ENCODE measurements at places on chromosomes 4 and X.
A peak's percentile ranks its signal among the peaks of the same experiment; 100 is the strongest.

DNA sequence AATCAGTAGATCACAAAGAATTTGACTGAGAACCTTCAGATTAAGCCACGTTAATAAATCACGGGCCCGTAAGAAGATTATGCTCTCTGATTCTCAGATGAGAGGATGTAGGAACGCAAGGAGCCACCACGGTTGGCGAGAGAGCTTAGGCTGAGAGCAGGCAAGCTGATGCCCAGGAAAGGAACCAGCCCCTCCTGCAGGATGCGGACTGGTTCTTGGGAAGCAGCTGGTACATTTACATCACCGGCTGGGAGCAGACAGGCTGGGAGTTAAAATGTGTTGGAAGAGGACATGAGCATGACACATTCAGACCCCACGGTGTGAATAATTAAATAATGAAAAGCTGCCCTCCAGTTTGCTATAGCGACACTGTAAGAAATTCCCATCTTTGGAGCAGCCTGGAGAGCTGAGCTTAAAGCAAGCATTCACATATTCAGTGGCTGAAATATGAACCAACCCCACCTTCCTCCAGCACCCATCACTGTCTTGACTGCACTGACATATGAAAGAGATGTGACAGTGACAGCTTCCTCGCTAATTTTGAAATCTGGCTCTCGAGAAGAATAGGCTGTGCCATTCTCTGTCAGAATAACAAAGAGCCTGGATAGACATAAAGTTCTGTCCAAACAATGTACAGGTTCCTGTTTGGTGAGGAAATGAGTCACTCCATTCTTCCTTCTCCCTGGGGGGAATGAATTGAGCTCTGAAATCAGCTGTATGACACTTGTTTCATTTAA lies 33.1 kb downstream of the LNX1 start:
- no peak for DNase-seq

- no peak for DNase-seq
Measured at GRCh38 chrX:57587062-57587461, 4.7 kb upstream of the ZXDB start.

DNA sequence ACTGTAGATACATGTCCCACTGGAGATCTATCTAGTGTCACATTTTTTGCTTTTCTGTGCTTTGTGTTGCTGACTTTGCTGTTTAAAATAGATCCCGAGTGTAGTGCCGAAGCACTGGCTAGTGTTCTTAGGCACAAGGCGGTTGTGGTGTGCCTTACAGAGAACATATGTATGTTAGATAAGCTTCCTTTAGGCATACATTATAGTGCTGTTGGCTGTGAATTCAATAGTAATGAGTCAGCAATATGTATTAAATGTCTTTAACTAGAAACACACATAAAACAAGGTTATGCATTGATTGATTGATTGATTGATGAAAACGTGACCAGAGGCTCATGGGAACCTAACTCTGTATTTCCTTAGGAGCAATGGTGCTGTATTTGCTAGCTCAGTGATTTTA lies 56.2 kb downstream of the COX7B2 start:
- no peak for DNase-seq

- DNase-seq: peak; percentile 1
Measured at GRCh38 chr4:52640808-52641565, 18.1 kb downstream of the USP46 start.

GRCh38 chrX:143634663-143635455 lies 1.0 kb downstream of the SLITRK4 start:
- DNase-seq: no peak

DNA sequence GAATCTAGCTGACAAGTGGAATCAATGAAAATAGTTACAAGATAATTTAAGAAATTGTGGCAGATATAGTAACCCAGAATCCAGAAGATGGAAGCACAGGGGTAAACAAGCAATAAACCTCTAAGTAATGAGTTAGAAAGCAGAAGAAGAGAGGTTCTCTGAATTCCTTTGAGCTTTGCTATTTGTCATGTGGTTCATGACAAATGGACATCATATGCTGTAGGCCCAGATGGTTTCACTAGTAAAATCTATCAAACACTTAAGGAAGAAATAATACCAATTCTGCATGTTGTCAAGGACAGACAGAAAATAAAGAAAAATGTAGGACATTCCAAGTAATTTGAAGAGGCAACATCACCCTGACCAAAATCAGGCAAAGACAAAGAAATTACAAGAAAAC lies 480.8 kb upstream of the INTU start:
- no peak for DNase-seq

GRCh38 chr4:8208565-8208964 lies 9.5 kb downstream of the SH3TC1 start:
- no peak for DNase-seq

DNA sequence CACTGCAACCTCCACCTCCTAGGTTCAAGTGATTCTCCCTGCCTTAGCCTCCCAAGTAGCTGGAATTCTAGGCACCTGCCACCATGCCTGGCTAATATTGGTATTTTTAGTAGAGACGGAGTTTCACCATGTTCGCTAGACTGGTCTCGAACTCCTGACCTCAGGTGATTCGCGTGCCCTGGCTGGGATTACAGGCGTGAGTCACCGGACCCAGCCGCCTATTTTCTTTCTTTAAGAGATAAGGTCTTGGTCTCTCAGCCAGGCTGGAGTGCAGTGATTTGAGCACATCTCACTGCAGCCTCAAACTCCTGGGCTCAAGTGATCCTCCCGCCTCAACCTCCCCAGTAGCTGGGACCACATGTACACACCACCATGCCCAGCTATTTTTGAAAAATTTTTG lies 166.5 kb downstream of the DHRSX start:
- no peak for DNase-seq

- peak; percentile 62 for DNase-seq
Measured at GRCh38 chrX:49073601-49074575, at the start of gene PRAF2. Gene PRAF2, minus strand, starts transcription at chrX:49074002. Its CDS starts 15 bp downstream, at chrX:49073987.

- no peak for DNase-seq
Measured at GRCh38 chrX:13180807-13181206, 136.4 kb upstream of the FAM9C start.

DNA sequence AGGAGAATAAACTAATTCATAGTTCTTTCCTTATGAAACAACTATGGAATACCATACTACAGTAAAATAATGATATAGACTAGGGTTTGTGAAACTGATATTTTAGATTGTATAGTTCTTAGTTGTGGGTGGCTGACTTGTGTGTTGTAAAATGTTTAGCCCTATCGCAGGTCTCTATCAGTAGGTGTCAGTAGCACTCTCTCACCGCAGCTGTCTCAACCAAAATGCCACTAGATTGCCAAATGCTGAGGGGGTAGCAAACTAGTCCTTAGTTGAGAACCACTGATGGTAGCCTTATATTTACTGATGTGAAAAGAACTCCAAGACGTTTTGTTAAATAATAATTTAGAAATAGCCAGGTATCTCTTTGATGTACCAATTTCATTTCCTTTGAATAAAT lies 48.1 kb downstream of the RHOXF2B start:
- no peak for DNase-seq

- no peak for DNase-seq
Measured at GRCh38 chr4:182904211-182904761, 12.9 kb downstream of the DCTD start.

- no peak for DNase-seq
Measured at GRCh38 chr4:87240341-87240740, 19.9 kb upstream of the KLHL8 start.

- no peak for DNase-seq
Measured at GRCh38 chrX:103678199-103678993, 8.1 kb downstream of the MORF4L2 start.

GRCh38 chr4:83335701-83336100 lies 1.1 kb upstream of the HPSE start:
- DNase-seq: no peak

GRCh38 chrX:11949291-11949690 lies 189.0 kb upstream of the FRMPD4 start:
- DNase-seq: no peak

DNA sequence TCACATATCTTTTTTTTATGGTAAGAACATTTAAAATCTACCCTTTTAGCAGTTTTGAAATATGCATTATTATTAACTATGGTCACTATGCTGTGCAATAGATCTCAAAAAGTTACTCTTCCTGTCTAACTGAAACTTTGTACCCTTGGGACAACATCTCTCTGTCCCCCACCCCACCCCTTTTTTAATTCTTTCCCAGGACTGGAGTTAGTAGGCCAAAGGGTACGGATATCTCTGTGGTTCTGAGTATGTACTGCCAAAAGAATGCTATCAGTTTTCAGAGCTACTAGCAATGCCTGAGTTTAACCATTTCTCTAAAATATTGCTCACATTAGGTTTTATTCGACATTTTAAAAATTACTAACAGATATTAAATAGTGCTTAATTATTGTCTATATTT lies 4.7 kb upstream of the FAM241A start:
- DNase-seq: no peak

DNA sequence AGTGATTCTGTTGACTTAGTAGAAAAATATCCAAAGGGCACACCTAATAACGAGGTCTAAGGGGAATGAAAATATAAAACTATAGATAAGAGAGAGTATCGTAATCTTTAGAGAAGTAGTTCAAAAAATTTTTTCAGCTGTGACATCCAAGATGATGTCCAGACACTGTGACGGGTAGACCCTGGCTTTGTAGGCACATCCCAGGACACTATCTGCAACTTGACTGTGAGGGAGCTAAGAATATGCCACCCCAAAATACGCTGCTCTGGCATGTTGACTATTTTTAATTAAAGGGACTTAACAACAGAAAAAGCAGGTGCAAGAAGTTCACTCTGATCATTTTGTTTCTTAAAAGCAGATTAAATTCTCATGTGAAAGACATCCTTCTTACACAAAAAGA lies 89.5 kb downstream of the CLCN4 start:
- no peak for DNase-seq

- no peak for DNase-seq
Measured at GRCh38 chr4:160423879-160424451, 1321.1 kb downstream of the RAPGEF2 start.

DNA sequence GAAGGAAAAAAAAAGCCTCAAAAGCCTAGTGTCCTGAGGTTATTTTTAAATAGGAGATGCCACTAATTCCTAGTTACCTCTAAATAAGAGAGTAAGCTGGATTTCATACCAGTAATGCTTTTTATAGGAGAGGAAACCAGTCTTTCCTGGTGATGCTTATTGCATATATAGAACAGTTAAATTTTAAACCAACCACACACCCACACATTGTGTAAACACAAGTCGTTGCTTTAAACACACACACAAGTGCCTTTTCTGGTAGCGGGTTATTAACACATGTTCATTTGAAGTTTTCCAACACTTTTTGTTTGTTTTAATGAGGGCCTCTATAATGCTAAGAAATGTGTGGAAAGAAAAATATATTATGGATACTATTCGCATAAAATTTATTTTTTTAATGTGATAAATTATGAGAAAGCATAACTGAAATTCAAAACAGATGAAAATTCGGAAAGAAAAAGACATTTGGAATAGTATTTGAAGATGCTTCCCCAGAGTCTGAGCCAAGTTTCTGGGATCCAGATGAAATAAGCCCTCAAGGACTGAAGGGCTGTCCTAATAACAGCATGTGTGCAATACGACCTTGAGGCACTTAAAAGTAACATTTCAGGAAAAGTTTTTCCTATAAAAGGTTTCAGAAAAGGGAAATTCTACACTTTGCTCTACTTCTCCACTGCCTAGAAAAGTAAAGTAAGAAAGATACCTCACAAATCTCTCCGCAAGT lies 2.0 kb downstream of the ANTXR2 start:
- DNase-seq: no peak
